RWPE2 (cell line): ENCODE measurements at places on chromosomes 6 and 20.
A peak's percentile ranks its signal among the peaks of the same experiment; 100 is the strongest.

- H3K27ac ChIP-seq = no peak overlapping the region
- no peaks in the 10 kb centered on the region for H3K4me1 ChIP-seq
- peaks cover 18% of the 10 kb centered on the region for H3K27me3 ChIP-seq
- H3K4me3 ChIP-seq = no peak overlapping the region
Measured at GRCh38 chr20:21826976-21827375, 121.5 kb downstream of the PAX1 start.

DNA sequence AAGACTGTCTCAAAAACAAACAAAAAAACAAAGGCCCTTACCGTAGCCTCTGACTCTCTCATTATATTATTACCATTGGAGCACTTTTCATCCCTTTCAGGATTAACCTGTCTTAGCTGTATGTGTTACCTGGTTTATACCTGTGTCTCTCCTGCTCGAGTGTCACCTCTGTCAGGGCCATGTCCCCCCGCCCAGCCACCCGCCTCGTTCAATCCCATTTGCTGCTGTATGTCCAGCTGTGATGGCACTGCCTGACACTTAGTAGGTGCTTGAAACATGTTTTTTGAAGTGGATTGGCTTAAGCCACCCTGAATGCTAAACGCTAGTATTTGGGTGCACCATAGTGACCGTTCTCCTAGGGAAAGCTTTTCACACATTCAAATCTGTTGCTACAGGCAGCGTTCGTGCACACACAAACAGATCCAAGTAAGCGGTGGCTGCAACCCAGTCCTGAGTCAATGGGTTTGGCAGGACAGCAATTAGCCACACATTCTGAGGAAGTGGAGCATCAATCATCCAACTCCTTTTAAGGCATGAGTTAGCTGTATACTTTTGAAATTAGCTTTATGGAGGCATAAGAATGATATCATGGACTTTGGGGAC, 98.9 kb upstream of the ZNF217 start:
- H3K4me3 ChIP-seq = no peak overlapping the region
- H3K27ac ChIP-seq = no peak overlapping the region
- H3K36me3 ChIP-seq = no peaks in the 10 kb centered on the region
- peaks cover 9% of the 10 kb centered on the region for H3K4me1 ChIP-seq
- no peak for DNase-seq
- H3K27me3 ChIP-seq = no peaks in the 10 kb centered on the region

DNA sequence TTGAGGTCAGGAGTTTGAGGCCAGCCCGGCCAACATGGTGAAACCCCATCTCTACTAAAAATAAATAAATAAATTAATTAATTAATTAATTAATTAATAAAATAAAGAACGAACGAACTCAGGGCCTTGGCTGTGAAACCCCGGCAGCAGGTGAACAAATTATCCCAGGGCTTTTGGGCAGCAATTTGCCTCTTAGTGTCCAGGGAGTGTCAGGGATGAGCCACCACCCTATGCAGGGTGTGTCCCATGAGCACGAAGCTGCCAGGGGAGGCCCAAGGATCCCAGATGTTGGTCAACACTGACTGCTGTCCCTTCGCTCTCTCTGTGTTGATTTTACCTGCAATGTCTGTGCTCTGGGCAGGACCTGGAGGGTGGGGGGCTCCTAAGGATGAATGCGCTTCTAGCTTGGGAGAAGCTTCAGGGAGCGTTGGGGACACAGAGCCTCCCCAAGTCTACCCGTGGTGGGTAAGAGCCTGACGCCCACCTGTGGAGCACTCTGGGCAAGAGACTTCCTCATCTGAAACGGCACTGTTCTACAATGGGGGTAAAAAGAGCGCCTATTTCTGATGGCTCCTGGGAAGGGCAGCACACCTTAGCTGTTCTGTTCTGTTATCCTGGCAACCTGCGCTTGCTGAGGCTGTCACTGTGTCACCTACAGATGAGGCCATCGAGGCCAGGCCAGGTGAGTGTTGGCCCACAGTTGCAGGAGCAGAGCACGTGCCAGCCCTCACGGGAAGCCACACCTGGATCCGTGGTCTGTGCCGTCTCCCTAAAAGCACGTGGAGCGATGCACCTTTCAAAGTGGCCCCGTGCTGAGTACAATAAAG, 125.5 kb upstream of the CDH4 start:
- H3K4me1 ChIP-seq = peaks cover 14% of the 10 kb centered on the region
- no peaks in the 10 kb centered on the region for H3K36me3 ChIP-seq
- H3K27ac ChIP-seq = peak overlapping the region; percentile 58
- no peak overlapping the region for H3K4me3 ChIP-seq

GRCh38 chr6:17001188-17001587, 100.7 kb upstream of the STMND1 start:
- H3K27me3 ChIP-seq = no peaks in the 10 kb centered on the region
- H3K27ac ChIP-seq = no peak overlapping the region
- peaks cover 9% of the 10 kb centered on the region for H3K4me1 ChIP-seq
- H3K4me3 ChIP-seq = no peak overlapping the region
- no peaks in the 10 kb centered on the region for H3K36me3 ChIP-seq
- DNase-seq = no peak

DNA sequence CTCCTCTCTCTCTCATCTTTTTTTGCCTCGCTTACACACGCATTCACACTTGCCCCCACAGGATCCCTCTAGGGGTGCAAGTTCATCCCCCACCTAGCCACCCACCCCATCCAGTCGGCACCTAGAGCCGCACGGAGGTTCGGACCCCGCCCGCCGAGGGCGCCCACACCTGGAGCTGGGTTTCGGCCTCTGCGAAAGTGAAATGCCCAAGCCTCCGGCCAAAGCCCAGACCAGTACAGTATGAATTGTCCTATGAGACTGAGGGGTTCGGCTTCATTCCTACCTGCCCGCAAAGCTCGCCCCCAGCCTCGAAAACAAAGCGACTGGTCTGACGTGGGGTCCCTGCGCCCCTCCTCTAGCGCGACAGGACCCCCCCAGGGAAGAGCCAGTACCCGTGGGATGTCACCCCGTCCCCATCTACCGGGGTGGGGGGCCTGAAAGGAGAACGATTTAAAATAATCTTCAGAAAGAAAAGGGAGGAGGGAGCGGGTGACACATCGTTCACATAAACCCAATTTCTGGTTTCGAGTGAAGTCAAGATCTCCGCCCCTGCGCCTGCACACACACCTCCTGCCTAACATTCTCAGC, 1.5 kb downstream of the TFAP2A start:
- H3K4me1 ChIP-seq = peaks cover 11% of the 10 kb centered on the region
- DNase-seq = peak; percentile 53
- H3K4me3 ChIP-seq = peak overlapping the region; percentile 58
- H3K36me3 ChIP-seq = peaks cover 47% of the 10 kb centered on the region
- H3K27ac ChIP-seq = peak overlapping the region; percentile 91

GRCh38 chr6:31581434-31582229, 592 bp downstream of the LTB start:
- H3K4me1 ChIP-seq = peaks cover 12% of the 10 kb centered on the region
- H3K27ac ChIP-seq = no peak overlapping the region
- no peaks in the 10 kb centered on the region for H3K36me3 ChIP-seq
- no peak for DNase-seq

GRCh38 chr20:62339647-62340062, 27.5 kb downstream of the LAMA5 start:
- H3K4me3 ChIP-seq = no peak overlapping the region
- H3K36me3 ChIP-seq = peaks cover 100% of the 10 kb centered on the region
- H3K27me3 ChIP-seq = no peaks in the 10 kb centered on the region
- DNase-seq = no peak

DNA sequence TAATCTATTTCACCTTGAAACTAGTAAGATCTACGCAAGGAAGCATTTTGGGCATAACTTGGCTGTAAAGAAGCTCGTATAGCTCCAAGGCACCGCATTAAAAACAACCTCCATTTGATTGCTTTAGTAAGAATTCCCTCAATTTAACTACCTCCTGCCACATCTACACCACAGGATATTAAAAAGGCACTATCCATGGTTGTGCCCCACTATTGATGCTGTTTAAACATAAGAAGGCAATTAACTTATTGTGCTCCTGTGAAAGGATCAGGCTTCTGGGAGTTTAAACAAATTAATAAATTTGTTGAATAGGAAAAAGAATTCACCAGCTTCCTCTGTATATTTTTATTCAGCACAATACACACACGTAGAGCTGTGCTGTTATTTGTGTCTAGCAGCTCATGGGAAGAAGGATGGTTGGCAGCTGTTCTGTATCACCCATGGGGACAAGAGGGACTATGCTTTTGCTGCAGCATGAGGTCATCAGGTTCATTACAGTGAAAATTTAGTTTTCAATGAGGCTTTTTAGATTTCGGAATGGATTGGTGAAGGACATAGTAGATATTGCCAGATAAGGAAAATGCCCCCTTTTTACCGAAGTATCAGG, 513.3 kb downstream of the HAO1 start:
- DNase-seq = no peak
- H3K4me1 ChIP-seq = no peaks in the 10 kb centered on the region
- no peak overlapping the region for H3K4me3 ChIP-seq
- H3K27me3 ChIP-seq = no peaks in the 10 kb centered on the region

- H3K27me3 ChIP-seq = no peaks in the 10 kb centered on the region
- H3K27ac ChIP-seq = no peak overlapping the region
- H3K4me3 ChIP-seq = peak overlapping the region; percentile 22
Measured at GRCh38 chr6:110039981-110040383, 61.9 kb downstream of the GPR6 start.

- peaks cover 7% of the 10 kb centered on the region for H3K4me1 ChIP-seq
- H3K36me3 ChIP-seq = no peaks in the 10 kb centered on the region
- no peak for DNase-seq
- no peak overlapping the region for H3K27ac ChIP-seq
Measured at GRCh38 chr6:162973151-162973872, 245.5 kb downstream of the PACRG start.

GRCh38 chr6:51678274-51678673, 409.1 kb downstream of the PKHD1 start:
- H3K27me3 ChIP-seq = no peaks in the 10 kb centered on the region
- DNase-seq = no peak
- no peak overlapping the region for H3K27ac ChIP-seq
- peaks cover 5% of the 10 kb centered on the region for H3K4me1 ChIP-seq

- H3K27ac ChIP-seq = no peak overlapping the region
- no peaks in the 10 kb centered on the region for H3K27me3 ChIP-seq
- H3K4me3 ChIP-seq = no peak overlapping the region
- H3K4me1 ChIP-seq = no peaks in the 10 kb centered on the region
- no peak for DNase-seq
- H3K36me3 ChIP-seq = no peaks in the 10 kb centered on the region
Measured at GRCh38 chr6:112372226-112372806, 25.2 kb downstream of the RFPL4B start.

DNA sequence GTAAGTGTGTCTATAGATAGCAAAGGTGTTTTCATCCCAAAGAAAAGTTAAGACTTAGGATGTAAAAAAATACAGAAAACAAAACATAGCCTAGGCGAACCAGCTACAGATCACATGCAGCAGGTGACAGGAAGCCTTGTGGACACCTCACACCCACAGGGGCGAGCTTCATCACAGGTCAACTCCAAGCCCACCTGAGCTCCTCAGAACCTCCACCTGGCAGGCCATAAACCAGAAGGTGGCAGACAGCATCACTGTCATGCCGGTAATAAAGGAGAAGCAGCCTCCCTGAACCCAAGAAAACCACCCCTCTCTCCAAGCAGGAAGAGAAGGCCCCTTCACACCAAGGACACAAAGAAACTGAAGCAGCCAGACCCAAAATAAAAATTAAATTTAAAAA, 1.0 kb downstream of the RALGAPA2 start:
- H3K36me3 ChIP-seq = no peaks in the 10 kb centered on the region
- H3K27me3 ChIP-seq = no peaks in the 10 kb centered on the region
- H3K4me3 ChIP-seq = peak overlapping the region; percentile 90

GRCh38 chr6:32195902-32196681, 3.6 kb upstream of the GPSM3 start:
- H3K27ac ChIP-seq = peak overlapping the region; percentile 78
- peak overlapping the region; percentile 50 for H3K4me3 ChIP-seq
- no peaks in the 10 kb centered on the region for H3K36me3 ChIP-seq
- peaks cover 7% of the 10 kb centered on the region for H3K4me1 ChIP-seq
- DNase-seq = peak; percentile 84

- H3K4me3 ChIP-seq = no peak overlapping the region
- no peaks in the 10 kb centered on the region for H3K27me3 ChIP-seq
- no peaks in the 10 kb centered on the region for H3K4me1 ChIP-seq
- no peak for DNase-seq
- H3K36me3 ChIP-seq = no peaks in the 10 kb centered on the region
Measured at GRCh38 chr6:101779051-101779844, 385.7 kb downstream of the GRIK2 start.

- H3K4me1 ChIP-seq = no peaks in the 10 kb centered on the region
- peaks cover 10% of the 10 kb centered on the region for H3K36me3 ChIP-seq
- no peak overlapping the region for H3K4me3 ChIP-seq
- H3K27ac ChIP-seq = no peak overlapping the region
- no peak for DNase-seq
Measured at GRCh38 chr20:45372646-45373352, 5.3 kb downstream of the TP53TG5 start.

- DNase-seq = no peak
- H3K4me1 ChIP-seq = no peaks in the 10 kb centered on the region
- H3K27ac ChIP-seq = no peak overlapping the region
- H3K36me3 ChIP-seq = no peaks in the 10 kb centered on the region; the same call in 1 of the 2 replicates
Measured at GRCh38 chr6:83215131-83216047, 22.2 kb downstream of the RWDD2A start.

- peaks cover 29% of the 10 kb centered on the region for H3K4me1 ChIP-seq
- H3K4me3 ChIP-seq = no peak overlapping the region
- H3K27me3 ChIP-seq = no peaks in the 10 kb centered on the region
- H3K27ac ChIP-seq = peak overlapping the region; percentile 52
- DNase-seq = no peak
Measured at GRCh38 chr6:82385961-82386360, 22.3 kb downstream of the TPBG start.

DNA sequence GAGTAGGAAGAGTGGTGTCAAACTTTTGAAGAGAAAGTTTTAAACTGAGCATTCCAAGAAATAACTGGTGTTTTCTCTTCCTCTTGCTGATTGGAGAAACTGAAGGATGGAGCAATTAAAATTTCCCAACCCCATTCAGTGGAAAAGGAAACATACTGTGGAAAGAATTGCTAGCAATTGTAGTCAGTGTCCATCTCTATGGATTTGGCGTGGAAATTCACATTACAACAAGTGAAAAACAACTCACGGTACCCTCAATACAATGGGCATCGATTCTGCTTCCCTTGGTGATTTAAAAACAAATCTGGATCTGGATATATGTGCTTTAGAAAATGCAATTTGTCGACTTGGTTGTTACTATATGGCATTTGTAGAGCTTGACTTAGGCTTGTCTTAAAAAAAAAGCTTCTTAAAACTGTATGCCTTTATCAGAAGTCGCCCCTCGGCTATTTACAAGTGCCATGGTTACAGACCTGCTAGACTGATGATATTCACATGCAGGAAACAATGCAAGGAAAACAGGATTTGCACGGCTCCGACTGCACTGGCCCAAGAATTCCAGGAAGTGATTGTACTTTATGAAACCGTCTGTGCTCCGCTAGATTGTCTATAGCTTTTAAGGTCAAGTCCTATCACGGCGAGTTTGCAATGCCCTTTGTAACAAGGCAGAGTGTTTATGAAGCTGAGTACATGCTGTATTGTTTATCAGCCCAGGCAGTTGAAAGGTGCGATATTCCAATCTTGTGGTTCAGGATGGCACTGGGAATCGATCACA, 131.7 kb upstream of the PHACTR1 start:
- DNase-seq = no peak
- peaks cover 5% of the 10 kb centered on the region for H3K4me1 ChIP-seq
- H3K4me3 ChIP-seq = no peak overlapping the region
- H3K27me3 ChIP-seq = no peaks in the 10 kb centered on the region
- no peak overlapping the region for H3K27ac ChIP-seq
